NCI-H2081 treated with DMSO at 0.1 percent for 48 hours (cell line): ENCODE measurements at places on chromosomes 4 and X.

DNA sequence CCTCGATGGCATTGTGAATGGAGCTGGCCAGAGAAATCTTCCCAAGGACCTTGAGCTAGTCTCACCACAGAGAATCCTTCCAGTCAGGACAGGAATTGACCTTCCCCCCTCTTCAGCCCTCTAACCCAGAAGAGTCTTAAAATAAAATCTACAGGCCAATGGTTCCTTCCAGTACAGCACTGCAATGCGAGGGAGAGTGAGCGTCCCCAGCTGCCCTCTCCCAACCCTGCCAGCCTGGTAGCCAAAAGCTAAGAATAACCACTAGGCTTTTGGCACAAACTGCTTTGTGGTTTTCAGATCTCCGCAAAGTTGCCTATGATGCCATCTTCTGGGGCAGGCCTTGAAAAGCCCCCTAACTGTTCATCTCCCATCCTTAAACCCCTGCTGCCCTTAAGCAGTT lies 175.1 kb downstream of the AR start:
- DNase-seq: no peak

DNA sequence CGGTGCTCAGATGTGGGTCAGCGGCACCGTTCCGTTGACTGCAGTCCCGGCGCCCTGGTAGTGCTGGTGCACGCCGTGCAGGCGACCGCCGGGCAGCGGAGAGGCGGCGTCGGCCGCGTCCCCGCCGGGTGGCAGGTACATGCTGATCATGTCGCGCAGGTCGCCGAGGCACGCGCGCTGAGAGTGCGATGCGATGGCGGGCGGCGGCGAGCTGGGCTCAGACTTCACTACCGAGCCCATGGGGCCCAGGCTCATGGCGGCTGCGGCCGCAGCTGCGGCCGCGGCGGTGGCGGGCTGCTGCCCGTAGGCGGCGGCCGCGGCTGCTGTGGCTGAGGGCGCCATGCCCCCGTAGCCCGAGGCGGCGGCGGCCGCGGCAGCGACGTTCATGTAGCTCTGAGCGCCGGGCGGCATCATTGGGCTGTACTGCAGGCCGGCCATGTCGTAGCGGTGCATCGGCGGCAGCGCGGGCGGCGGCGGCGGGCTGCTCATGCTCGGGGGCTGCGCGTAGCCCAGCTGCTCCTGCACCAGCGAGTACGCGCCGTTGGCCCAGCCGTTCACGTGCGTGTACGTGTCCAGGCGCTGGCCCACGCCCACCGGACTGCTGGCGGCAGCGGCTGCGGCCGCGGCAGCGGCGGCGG lies 1.0 kb downstream of the SOX3 start:
- DNase-seq: no peak

DNA sequence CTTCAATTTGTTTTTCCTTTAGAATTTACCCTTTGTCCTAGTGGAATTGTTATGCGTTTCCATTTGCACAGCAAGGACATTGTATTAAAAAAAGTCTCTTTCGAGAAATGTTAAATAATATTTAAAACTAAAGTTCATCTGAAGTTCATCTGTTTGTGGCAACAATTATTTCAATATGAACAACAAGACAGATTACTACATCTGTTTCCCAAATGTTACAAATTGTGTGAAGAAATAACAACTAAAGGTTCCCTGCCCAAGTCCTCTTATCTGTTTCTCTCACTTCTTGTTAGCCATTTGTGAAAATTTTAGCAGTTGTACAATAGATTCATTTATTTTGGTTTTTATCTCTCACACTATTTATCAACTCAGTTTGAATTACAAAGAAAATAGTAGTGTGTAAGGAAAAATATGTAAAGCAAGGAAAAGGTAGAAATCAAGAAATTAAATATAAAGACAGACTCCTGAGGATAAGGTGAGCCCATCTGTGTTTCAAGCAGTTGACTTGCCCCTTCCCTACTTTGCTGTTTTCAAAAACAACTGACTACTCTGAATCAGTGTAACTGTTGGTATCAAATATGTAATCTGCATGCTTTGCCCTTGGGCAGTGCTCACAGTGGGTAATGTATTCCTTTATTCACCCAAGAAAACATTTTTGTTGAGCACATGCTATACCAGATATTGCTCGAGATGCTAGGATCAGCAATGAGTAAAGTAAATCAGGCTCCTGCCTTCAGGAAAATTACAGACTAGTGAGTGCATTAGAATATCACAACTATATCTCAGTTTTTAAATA lies 118.9 kb upstream of the PCDH7 start:
- no peak for DNase-seq

GRCh38 chr4:13143222-13144070 lies 340.7 kb downstream of the RAB28 start:
- no peak for DNase-seq

- no peak for DNase-seq
Measured at GRCh38 chr4:2484185-2484584, 15.3 kb downstream of the RNF4 start.

DNA sequence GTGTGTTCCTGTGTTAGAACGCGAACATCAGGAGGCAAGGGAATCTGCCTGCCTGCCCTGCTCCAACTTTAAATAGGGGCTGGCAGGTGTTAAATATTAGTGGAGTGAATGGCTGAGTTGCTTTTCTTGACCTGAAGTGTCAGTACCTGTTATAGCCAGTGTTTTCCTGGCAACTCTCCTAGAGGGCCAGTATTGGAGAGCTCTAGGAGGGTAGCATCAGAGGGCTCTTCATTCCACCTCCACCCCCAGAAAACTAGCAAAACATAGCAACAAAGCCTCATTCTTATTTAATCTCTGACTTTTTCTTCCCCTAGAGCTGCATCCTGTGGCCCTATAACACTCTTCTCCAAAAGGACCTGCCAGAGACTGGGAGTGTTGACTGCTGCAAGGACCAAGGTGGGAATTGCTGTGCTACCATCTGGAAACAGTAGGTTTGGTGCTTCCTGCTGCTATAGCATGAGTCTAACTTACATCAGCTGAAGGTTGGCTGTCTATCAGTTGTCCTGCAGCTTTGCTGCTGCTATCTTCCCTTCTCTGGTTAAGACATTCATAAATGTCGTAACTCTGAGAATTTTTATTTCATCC lies 33.5 kb downstream of the SGMS2 start:
- DNase-seq: no peak

DNA sequence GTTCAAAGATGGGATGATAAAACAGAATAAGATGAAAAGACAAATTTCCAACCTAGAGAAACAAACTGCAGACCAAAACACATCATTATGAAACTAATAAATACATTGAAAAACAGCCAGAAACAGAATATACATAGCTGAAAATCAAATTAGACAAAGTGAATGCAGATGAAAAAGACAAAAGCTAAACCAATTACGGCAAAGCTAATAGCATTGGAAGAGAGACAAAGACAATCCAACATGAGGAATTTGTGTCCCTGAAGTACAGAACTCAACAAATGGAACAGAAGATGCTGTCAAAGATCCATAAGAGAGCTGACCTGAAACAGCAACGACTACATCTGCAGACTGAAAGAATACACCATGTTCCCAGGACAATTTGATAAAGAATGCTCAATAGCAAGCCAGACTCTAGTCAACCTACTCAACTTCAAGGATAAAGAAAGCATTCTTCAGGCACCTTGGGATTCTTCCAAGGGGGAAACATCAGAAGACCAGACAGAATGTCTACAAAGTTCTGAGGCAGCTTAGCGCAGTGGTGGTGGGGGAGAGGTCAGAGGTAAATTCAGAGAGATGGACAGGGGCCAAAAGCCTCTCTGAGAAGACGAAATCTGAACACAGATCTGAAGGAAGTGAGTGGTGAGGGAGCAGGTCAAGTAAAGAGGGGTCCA lies 27.4 kb upstream of the IRAK1 start:
- no peak for DNase-seq

DNA sequence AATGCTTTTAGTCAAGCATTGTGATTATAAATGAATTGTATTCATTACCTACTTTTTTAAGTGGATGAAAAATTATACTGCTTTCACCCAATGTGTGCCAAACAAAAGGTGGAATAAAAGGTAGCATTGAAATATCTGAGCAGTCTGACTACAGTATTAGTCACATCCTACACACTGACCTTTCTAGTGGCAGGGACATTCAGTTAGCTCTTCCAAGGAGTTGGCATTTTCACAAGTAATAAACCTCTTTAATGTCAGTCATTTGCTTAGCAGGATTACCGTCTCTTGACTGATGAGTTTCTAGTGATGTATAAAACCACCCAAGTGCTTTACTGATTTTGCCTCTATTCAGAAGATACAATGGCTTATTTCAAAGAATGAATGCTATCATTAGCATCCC lies 687.9 kb downstream of the ARAP2 start:
- no peak for DNase-seq

- DNase-seq: no peak
Measured at GRCh38 chrX:154115071-154115470, 17.6 kb upstream of the MECP2 start.

DNA sequence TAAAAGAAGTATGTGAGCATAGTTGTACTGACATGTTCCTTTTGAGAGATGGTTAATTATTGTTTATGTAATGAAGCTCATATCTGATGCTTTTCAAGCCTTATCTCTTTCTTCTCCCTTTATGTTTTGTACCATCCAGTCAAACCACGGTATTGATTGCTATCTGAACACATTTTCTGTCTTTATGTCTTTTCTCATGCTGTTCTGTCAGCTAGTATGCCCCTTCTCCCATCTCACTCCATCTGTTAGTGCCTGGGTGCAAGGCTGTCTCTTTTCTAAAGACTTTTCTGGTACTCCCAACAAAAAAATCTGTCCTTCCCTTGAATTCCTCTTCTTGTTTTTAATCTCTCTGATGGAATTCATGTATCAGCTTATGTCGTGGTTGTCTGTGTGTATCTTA lies 883.8 kb upstream of the IGFBP7 start:
- DNase-seq: no peak

DNA sequence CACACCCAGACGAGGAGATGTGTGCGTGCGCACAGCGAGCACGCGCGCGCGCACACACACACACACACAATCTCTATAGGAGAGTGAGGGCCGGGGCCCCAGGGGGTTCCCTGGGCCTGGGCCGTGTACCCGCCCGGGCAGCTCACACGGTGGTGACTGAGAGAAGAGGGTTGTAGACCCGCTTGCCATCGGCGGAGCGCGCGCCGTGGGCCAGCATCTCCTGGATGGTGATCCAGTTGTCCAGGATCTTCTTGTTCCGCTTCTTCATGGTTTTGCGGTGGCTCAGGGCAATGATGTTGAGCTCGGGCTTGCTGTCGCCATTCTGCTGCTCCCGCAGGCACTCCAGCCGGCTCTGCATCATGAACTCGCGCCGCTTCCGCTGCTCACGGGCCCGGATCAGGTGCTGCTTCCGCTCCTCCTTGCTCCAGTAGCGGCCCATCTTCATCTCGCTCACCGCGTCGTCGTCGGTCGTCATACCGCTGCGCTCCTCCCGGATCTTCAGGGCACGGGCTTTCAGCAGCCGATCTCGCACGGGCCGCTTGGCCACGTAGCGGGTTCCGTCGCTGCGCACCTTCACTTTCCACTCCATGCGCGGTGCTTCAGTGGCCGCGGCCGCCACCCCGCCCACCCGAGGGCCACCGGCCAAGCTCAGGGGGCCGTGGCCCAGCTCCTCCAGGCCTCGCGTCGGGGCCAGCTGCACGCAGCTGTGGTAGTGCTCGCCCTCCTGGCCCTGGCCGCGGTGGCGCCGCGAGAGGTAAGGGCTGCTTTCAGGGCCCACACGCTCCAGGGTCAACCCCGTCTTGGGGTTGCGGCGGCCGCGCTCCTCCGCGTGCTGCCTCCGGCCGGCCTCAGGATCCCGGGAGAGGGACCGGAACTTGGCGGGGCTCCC lies 9.0 kb downstream of the SSR4 start:
- DNase-seq: no peak

- DNase-seq: no peak
Measured at GRCh38 chr4:66014146-66014765, 344.0 kb upstream of the EPHA5 start.

GRCh38 chr4:155062948-155063347 lies 145.5 kb upstream of the NPY2R start:
- no peak for DNase-seq

DNA sequence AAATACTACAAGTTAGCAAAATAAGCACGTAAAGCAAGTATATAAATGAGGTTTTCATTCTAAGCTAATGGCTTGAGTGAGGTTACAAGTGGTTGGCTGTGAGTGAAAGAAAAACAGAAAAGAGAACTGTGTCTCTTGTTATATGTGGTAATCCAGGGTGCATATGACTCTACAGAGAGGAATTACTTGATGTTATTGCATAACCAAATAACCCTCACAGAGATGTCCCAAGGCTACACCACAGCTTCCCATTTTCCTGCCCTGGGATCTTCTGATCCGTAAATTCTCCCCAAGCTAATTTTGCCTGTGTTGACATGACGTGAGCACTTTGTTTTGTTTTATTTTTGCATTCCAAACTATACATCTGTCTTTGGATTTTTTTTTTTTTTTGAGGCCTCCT lies 470.0 kb upstream of the INTU start:
- no peak for DNase-seq

GRCh38 chr4:129968778-129969177 lies 872.8 kb downstream of the C4orf33 start:
- no peak for DNase-seq

GRCh38 chr4:169791062-169791461 lies 33.3 kb upstream of the HPF1 start:
- DNase-seq: no peak

- DNase-seq: no peak
Measured at GRCh38 chr4:7415927-7416686, 18.6 kb downstream of the PSAPL1 start.

DNA sequence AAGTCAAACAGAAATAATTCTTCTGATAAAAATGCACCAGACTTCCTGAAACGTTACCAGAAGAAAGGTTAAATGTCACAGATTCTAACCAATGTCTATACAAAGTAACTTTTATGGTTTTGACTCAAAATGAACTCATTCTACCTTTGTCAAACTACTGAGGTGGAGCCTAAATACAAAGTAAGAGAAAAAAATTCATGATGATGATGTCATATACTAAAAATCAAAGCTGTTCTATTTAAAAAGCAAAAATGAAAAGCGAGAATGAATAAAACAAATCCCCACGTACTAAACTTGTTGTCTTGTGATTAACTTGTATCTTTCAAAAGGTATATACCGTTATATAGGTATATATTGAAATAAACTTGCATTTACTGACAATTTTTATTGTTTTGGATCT lies 21.7 kb downstream of the GNPDA2 start:
- no peak for DNase-seq

DNA sequence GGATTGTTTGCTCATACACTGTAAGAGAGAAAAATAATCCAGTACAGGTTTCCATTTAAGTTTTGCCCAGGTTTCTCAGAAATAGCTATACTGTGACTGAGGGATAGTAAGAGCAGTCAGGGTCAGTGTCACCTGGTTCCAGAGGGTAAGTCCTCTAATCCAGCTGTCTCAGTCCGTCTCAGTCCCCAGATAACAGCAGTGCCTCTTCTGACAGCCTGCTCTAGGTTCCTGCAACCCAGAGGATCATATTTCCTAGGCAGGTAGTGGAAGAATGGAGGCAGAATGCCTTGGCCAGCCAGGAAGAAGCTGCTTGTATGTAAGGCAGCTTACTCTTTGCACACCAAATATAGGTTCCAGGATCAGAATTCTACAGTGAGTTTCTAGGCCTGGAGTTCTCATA lies 22.6 kb upstream of the GNRHR start:
- no peak for DNase-seq

- no peak for DNase-seq
Measured at GRCh38 chrX:1529328-1529727, 7.7 kb downstream of the P2RY8 start.
